Stimulated activated CD4-positive, alpha-beta T cell treated with anti-CD3 and anti-CD28 coated beads, TNF-alpha, amount 100 ng/mL, for 24 hours (primary cell): ENCODE measurements at places on chromosomes 2 and 18.

GRCh38 chr18:75125382-75126331 lies 83.3 kb downstream of the PTGR3 start:
- no peak for DNase-seq

- DNase-seq: no peak
These were observed 57.7 kb upstream of the MAP4K3 start for GRCh38 chr2:39494784-39495251.

GRCh38 chr2:60364491-60364890 lies 189.0 kb downstream of the BCL11A start:
- DNase-seq: no peak

DNA sequence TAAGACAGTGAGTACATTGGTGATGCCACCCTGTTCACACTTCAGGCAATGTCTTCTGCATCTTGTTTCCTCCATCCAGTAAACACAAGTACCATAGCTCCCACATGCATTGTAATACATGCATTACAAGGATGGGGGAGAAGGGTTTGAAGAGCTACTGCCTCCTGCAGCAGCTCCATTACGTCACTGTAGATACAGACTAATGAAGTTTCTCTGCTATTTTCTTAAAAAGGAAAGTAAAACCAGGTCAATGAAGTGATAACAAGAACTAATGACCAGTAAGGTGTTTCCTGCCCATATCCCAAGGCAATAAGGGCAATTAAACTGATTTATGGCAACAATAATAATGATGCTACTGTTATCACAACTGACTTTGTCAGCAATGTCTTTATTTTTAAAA lies 18.2 kb upstream of the BBS5 start:
- no peak for DNase-seq

DNA sequence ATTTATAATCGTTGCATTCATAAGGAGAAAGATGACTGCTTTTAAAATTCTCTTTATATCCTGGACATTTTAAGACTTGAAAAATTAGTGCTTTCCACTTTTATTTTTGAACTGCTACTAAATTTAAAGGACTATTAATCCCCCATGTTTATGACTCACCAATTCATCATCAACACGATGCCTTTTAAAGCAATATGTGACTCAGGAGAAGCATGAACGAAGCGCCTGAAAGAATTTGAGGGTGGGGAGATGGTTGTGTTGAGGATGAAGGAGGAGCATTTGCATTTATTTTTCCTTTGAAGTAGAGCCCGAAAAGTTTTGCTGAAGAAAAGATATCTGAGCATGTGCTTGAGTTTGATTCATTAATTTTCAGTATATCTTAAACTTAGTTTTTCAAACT lies 192.2 kb upstream of the LRRTM1 start:
- DNase-seq: no peak

DNA sequence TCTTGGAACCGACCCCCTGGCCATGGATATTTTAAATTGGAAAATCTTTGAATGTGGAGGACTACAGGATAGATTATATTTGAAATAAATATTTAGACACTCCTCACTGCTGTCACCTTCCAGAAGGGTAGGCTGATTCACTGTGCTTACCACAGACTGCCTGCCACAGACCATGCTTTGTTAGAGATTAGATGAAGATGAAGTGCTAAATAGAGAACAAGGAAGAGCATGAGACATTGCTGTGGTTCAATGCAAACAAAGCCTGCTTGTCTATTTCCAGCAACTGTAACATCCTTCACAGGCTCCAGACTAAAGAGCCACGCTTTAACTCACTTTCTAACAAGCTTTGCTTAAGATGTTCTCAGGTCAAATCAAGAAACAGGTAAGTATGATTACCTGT lies 81.0 kb upstream of the TMEM17 start:
- DNase-seq: no peak

DNA sequence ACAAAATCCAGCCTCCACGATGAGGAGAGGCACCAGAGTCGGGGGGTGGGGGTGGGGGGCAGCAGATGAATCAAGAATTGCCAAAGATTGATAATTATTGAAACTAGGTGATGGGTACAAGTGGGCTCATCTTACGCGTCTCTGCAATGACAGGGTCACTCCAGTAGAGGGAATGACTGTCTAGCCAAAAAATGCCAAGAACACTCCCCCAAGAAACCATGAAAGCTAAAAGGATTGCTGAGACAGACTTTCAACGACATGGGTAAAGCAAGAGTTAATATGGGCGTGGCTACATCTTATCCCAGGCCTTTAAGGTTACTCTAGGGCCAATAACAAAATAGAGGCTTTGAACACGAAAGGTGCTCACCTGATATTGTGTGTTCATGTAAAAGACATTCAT lies 86.5 kb downstream of the STK39 start:
- DNase-seq: no peak

DNA sequence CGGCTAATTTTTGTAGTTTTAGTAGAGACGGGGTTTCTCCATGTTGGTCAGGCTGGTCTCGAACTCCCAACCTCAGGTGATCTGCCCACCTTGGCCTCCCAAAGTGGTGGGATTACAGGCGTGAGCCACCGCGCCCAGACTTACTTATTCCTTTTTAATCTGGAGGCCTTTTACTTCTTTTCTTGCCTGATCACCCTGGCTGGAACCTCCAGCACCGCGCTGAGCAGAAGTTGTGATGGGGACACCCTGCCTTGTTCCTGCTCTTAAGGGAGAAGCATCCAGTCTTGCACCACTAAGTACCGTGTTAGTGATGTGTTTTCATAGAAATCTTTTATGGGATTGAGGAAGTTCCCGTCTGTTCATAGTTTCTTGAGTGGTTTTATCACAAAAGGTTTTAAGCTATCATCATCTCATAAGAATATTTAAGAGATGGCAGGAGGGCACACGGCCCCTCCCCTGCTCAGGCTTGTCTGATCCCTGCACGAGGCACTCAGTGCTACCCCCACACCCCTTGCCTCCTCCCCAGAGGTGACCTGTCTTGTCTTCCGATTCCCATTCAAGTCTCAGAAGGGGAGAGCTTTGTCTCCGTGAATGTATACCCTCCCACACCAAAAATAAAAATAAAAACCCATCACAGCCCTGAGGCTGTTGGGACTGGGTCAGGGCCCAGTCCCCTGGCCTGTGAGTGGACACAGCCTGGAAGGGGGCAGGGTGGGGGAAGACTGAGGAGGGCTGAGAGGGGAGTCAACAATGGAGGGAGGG lies 65.3 kb upstream of the SMAD7 start:
- DNase-seq: no peak

- DNase-seq: no peak
These were observed 82.8 kb upstream of the HAAO start for GRCh38 chr2:42874949-42875801.

- no peak for DNase-seq
These were observed 457.7 kb downstream of the CBLN2 start for GRCh38 chr18:72086421-72086820.

- DNase-seq: no peak
These were observed 40.1 kb downstream of the KCNF1 start for GRCh38 chr2:10951558-10952414.

DNA sequence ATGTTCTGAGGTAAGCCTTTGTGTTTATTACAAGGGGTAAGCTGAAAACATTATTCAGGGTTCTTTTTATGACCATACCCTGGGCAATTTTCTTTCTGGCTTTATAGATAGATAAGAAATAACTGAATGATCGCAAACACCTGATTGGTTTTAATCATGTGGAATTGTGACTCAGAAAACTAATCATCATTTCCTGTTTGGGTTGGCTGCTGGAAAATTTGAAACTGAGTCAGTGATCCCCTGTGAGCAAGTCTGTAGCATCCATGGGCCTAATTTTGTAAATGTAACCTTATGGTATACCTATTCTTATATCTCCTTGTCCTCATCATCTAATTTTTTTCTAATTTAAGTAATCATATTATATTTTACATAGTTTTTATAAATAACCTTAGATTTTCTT lies 34.3 kb downstream of the CCDC68 start:
- no peak for DNase-seq

DNA sequence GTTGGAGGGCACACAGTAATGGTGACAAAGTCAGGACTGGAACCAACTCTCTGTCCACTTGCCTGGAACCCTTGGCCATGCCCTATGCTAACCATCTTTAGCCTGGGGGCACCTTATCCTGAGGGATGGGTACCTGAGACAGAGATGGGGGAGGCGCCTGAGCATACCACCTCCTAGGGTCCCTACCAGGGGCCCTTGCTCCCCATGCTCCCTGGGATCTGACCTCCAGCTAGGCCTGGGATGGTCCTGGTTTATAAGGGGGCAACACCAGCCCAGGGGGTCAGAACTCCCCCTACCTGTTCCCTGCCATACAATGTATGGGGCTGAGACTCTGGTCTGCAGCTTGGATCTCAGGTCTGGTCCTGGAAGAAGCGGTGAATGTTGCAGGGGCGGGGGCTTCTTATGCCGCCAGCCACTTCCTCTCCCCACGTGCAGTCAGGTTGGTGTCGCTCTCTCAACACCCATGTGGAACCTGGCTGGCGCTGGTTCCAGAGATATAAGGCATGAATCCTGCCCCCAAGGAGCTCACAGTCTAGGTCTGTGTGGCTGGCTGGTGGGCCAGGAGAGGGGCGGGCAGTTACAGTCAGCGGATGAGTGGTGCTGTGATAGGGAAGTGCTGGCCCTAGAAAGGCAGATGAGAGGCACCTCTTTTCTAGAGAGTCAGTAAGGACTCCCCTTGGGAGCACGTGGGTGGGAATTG lies 3.8 kb upstream of the TOGARAM2 start:
- no peak for DNase-seq

DNA sequence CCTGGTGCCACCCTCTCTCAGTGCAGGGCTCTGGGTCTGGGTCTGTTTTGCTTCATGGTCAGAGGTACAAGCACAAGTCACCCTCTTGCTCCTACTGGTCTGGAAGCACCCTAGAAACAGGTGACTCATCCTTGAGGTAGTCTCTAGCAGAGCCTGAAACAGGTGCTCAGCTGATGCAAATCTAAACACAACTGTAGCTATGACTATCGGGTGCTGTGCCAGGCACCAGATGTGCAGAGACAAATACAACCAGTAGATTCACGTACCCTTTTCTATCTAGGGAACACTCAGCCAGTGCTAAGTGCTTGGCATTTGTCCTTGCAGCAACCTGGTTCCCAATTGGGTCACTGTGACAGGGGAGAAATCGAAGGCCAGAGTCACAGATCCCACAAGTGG lies 140.9 kb upstream of the MYCN start:
- DNase-seq: no peak

- DNase-seq: no peak
These were observed 160.3 kb upstream of the SERTAD2 start for GRCh38 chr2:64814007-64814406.

DNA sequence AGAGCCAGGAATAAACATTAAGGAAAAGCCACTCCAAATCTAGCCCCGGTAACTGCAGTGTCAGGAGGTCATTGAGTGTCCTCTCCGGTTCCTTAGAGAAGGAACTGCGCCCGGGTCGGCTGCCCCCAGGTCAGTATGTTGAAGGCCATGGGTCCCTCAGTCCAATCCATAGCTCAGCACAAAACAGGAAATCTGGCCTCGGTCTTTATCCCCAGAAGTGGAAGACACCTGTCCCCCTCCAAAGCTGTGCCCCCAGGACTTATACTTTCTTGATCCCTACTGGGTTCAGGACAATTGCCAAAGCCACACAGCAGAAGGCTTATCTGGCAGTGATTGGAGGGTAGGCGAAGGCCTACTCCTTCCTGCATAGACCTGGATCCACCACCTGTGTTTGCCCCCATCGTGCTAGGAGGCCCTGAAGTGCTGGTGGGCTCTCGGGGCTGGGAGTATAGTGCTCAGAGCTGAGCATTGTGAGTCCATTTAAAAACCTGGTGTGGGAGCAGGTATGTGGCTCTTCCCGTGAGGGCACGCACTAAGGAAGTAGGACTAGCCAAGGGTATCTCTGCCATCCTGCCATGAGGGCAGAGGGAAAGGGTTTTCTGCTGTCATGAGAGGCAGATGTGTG lies 178.6 kb downstream of the SEPTIN10 start:
- DNase-seq: no peak

GRCh38 chr2:75256485-75256884 lies 57.2 kb upstream of the TACR1 start:
- no peak for DNase-seq

- no peak for DNase-seq
These were observed 50.8 kb upstream of the UGP2 start for GRCh38 chr2:63790906-63791305.

DNA sequence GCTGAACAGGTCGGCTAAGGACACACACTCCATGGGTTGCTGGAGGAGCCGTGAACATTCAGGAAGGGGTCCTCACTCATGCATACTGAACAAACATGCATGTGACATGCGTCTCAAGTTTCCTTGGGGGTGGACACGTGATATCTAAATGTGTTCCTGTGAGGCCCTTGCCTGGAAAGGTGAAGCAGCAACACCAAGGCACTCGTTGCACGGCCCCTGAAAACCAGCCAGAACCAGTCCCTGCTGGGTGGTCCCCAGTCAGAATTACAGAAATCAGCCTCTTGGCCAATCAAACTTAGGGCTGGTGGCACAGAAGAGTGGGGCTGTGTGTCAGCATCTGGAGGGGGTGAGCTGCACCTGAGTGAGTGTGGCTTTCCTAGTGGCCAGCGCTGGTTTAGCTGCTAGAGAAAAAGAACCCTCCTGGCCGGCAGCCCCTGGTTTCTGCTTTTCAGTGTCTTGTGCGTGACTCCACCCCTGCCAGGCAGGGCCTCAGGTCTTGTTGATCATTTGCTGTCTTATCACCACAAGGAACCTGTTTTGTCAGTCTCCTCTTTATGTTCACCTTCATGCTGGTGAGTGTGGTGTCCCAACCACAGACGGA lies 3.2 kb upstream of the AQP12B start:
- no peak for DNase-seq

DNA sequence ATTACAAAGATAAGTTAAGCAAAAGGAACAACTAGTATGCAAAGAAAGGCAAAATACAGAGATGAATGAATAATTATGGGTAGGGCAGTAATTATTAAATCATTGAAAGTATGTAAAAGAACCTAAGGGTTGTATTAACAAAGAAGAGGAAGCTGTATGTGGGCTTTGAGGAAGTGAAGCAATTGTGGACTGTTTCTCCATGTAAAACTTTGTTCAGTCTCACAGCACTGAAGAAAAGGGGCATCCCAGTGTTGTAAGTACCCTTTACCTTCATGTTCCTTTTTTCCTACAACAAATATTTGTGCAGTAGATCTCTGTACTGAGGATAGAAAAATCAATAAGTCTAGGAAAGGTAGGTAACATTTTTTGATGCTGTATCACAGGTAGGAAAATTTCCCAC lies 388.7 kb upstream of the NRP2 start:
- DNase-seq: no peak

DNA sequence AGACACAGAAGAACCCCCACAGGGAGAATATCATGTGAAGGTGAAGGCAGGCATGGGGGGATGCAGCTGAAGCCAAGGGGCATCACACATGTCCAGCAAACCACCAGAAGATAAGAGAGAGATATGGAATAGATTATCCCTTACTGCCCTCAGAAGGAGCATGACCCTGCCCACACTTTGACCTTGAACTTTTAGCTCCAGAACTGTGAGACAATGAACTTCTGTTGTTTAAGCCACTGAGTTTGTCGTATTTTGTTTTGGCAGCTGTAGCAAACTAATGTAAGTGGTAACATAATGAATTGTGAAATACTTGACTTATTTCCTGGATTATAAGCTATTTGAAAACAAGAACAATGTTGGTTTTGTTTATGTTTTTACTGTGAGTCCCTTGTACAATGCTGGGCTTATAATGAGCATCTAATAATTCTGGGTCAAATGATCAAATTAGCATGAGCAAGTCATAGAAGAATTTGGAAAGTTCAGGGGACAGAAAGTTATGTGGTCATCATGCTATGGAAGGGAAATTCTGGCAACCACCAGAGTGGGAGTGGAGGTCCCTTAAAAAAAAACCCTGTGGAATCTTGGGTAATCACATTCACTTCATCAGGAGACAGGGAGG lies 541.0 kb upstream of the KLHL29 start:
- no peak for DNase-seq
